LoVo (cell line): ENCODE measurements at places on chromosomes 13 and 19.

DNA sequence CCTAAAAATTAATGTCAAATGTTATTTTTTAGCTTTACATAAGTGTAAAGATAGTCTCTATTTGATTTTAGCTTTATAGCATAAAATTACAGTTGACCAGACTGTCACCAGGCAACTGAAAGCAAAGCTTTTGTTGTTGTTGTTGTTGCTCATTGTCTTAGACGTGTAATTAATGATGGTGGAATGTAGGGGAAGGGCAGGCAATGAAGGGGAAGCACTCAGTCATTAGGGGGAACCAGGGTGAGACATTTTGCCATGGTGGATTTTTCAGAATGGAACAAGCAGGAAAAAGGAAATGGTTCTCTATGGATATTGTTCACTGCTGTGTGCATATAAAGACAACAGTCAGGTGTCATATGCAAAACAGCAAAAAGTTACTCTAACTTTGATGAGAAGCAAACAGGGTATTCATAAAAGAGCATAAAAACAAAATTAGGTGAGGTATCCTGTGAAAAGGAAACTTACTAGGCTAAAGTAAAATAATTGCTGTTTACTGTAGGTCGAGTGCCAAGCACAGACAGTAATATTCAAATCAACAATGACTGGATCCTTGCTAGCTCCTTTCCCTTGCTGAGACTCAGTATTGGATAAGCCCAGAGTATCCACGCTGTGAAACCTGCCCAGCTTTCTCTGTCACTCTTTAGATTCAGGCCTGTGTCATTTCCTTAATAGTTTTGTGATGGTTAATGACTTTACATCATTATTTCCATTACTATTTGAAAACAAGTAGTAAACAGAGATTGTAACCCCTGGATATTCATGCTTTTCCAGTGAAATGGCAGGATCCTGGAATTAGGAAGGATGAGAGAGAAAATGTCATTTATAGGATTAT, 110.5 kb downstream of the LRCH1 start:
- no peak for DNase-seq

DNA sequence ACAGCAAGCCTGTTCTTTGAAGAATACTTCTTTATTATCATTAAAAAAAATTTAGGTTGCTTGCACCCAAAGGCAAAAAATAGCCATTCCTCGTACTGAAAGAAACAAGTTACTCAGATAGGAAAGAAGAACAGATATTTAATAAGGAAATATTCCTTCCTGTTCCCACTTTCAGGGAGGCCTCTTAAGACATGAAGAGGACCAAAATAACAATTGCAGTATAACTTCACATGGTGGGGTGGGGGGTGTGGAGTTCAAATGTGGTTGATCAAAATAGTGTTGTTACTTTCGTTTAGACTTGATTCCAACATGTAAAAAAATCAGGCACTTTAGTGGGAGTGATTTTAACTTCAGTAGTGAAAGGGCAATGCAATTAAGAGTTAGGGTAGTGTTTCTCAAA, 3.6 kb downstream of the RGCC start:
- no peak for DNase-seq

- DNase-seq: no peak
These were observed 97.3 kb downstream of the STARD13 start for GRCh38 chr13:33188093-33188882.

- DNase-seq: no peak
These were observed 36.3 kb upstream of the ZNF724 start for GRCh38 chr19:23286477-23286876.

- no peak for DNase-seq
These were observed 2.4 kb upstream of the NCAN start for GRCh38 chr19:19209372-19209771.

- DNase-seq: no peak
These were observed 964 bp downstream of the PCDH17 start for GRCh38 chr13:57632276-57633140.
